Kasumi-1 (cell line): ENCODE measurements at places on chromosomes 2 and 18.

GRCh38 chr2:222301053-222301795 is 2.4 kb upstream of the PAX3 start:
- DNase-seq = no peak

GRCh38 chr2:98907966-98908905 is 27.8 kb downstream of the CRACDL start:
- DNase-seq = no peak

DNA sequence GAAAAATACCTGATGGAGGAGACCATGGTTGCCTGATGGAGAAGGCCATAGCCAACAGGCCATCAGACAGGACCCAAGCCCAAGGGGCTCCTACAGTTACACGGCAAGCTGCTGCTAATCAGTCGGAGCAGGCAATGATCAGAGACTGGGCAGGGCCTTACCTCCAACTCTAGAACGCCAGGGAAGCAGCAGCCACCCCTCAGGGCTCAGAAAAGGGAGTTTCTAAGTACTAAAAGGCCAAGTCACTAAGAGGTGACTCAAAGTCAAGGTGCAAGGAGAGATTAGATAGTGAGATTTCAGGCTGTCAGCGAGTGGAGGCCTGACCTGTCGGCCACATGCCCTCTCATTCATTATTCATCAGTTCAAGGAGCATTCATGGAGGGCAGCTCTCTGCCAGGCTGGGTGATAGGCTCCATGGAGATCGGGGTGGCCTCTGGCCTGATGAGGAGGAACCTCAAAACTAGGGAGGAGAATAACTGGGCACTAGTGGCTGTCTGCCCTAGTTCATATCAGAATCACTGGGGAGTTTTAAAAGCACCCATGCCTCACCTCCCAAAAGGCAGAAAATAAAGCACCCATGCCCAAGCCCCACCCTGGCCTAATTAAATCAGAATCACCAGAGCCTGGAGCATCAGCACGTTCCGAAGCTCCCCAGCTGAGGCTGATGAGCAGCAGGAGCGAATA is 3.6 kb downstream of the VIL1 start:
- DNase-seq = no peak

DNA sequence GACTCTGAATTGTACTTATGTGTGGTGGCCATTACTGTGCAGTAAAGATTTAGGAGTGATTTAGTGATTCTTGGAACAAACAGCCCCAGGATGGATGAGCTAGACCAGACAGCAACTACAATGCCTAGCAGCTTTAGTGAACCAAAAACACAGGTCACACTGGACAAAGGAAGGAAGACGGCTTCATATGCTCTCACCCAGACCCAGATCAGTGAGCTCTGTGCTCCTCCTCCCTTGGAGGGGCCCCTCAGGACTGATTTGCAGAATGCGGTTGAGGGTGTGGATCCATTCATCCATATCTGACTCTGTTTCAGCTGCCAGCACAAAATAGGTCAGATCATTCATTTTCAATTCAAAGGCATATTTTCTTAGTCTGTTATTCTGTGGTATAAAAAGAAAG is 159.7 kb upstream of the CCDC195 start:
- DNase-seq = no peak

DNA sequence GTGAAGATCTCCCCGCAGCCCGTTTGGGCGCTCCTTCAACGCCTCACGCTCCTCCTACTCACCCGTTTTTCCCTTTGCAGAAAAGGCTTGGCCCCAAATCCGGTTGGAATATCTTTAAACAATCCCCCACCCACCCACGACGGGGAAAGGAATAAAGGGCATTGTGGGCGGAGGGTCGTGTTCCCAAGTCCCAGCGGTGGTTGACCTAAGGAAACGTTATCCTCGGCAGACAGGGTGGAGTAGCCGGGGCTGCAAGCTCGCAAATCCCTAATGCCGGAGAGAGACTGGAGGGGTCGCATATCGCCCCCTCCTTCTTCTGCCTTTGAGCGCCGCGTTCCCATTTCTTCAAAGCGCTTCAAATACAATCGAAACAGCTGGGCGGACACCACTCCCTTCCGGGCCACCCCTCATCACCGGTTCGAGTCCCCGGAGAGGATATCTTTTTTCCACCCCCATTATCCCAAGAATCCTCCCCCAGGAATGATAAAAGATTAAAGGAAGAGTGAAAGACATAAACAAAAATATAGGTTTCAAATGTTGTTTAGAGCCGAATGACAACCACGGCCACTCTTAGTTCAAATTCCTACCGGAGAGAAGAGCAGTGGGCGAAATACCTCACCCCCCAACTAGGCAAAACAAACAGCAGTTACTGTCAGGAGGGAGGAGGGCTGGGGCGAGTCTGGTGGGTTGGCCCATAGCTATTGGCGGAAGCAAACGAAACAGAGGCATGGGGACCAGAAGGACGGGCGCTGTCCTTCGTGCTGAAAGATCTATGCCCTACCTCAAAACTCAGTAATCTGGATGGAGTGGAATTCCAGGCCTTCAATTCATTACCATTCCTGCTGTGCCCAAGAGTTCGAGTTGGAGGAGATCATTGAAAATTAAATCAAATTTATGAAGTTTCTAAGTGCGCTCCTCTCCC is 2.8 kb upstream of the GAD1 start:
- DNase-seq = peak; percentile 81

GRCh38 chr18:37930640-37931039 is 365.0 kb upstream of the CELF4 start:
- no peak for DNase-seq

DNA sequence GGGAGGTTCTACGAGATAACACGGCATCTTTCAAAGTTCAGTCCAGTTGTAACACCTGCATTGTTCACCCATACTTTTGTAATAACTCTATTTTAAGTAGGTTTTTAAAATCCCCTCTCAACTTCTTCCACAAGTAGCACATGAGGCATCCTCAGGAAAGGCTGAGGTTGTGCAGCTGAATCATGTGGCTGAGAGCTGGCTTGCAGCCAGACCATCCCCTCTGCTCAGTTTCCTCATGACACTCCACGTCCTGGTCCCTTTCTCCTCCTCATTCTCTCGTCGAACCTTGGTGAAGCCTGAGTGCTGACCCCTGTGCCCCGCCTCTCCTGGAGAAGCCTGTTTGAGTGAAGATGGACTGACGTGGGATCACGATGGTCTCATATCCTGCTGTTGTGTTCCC is 42.5 kb downstream of the POU3F3 start:
- DNase-seq = peak; percentile 13

DNA sequence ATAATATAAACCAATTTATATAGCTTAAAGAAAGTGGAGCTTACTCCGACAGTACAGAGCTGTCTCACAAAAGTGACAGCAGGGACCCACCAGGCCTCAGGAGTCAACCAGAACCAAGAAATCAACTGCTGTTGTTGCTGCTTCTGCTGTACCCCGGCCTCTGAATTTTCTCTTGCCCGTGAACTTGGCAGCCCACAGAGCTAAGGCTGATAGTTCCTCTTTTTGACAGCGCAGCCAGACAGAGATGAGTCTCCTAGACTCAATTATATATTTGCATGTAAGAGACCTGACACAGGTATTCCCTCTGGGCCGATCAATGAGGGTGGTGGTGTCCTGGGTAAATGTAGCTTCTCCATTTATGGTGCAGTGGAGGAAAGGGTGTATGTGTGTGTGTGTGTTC is 109.4 kb downstream of the KCTD1 start:
- peak; percentile 70 for DNase-seq

DNA sequence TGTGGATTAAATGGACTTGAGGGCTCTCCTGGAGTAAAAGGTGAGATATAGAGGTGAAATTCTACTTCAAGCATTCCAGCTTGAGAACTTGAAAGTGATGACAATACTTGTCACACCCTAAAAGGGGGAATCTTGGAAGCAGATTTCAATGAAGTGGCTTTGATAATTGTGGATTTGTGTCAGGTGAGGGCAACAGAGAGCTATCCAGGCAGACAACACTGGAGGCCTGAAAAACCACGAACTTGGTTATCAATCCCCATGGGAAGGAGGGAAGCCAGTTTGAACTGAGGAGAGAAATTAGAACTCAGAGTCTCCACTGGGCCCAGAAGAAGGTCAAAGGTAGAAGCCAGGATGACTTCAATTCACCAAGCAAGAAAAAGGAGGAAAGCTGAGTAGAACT is 263.9 kb downstream of the FIGN start:
- DNase-seq = no peak

GRCh38 chr18:23933407-23933806 is 81.1 kb upstream of the TTC39C start:
- no peak for DNase-seq

DNA sequence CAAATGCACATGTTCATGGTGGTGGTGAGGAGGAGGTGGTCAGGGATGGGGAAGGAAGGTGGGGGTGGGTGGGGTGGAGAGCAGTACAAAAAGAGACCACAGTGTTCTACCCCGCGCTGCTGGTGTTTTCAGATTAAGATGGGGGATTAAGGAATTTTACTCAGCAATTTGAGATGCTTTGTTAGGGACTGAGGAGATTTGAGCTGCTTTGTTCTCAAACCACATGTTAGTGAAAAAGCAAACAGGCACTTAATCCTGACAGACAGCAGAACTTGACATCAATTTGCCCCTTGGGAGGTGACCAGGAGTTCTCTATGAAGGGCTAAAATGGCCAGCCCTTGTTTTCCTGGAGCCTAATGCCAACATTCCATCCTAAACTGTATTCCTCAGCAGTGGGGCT is 244.5 kb downstream of the MEIS1 start:
- DNase-seq = no peak

DNA sequence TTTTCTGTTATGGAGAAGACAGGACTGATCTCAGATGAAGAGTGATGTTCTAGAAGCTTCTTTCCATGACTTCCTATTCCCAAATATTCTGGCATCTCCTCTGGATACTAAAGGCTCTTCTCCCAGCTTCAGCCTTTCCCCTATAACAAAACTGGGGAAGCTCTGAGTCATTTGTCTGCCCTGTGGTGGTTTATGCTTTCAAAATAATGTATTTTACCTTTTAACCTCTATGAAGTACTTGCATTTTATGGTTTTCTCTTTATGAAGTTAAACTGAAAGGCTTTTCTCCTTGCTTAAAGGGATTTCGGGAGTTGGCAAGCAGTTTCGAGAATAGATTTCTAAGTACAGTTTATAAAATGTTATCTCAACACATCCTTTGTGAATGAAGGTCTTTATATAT is 104.4 kb downstream of the TANC1 start:
- DNase-seq = no peak

DNA sequence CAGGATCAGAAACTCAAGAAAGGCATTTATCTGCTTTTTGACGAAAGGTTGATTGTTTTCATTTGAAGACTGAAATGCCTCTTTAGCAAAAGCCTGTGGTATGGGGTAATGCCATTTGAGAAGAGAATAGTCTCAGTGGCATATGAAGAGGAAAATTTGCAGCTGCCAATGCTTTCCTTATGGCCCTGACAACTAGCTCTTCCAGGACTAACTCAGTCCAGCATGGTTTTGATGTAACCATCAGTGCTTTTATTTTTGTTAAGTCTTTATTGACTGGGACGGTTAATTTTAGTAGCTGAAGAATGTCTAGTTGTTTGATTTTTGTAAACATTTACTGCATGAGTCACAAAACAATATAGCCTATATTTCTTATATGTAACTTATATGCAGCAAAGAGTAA is 158.4 kb downstream of the LNPK start:
- DNase-seq = no peak

GRCh38 chr18:62987055-62987830 is 271.9 kb downstream of the PHLPP1 start:
- no peak for DNase-seq

GRCh38 chr2:168457190-168457895 is 1.3 kb downstream of the CERS6 start:
- DNase-seq = peak; percentile 94

DNA sequence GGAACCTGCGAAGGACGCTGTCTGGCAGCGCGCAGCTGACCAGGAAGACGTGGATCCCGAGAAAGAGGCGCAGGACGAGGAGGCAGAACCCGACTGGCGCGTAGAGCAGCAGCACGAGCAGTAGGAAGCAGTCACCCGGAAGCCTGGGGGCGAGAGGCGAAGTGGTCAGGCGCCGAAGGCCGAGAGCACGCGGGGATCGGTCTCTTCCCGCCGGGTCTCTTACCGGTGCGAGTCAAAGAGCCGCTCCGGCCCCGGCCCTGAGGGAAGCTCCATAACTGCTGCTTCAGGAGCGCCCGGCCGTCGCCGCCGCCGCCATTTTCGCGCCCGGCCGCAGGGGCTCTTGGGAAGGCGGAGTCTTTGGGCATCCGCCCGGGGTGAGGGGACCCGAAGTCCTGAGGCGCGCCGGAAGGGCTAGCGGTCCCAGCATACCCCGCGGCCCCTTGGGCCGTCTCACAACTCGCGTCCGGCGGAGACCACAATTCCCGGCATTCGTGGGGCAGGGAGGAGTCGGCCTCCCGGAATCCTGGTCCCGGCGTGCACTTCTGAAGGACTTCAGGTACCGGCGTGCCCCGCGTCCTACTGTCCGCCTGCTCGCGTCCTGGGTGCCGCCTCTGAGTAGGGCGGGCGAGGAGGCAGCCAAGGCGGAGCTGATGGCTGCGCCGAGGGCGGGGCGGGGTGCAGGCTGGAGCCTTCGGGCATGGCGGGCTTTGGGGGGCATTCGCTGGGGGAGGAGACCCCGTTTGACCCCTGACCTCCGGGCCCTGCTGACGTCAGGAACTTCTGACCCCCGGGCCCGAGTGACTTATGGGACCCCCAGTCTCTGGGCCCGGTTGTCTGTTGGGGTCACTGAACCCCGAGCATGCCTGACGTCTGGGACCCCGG is at the start of the genes AUP1 and HTRA2:
AUP1 (minus strand) TSS at position 350 of the 882 bp plus-strand sequence; CDS start at position 273, 77 bp downstream.
HTRA2 (plus strand) TSS at position 577 of the 882 bp plus-strand sequence; CDS start at position 651, 74 bp downstream.
- peak; percentile 97 for DNase-seq

DNA sequence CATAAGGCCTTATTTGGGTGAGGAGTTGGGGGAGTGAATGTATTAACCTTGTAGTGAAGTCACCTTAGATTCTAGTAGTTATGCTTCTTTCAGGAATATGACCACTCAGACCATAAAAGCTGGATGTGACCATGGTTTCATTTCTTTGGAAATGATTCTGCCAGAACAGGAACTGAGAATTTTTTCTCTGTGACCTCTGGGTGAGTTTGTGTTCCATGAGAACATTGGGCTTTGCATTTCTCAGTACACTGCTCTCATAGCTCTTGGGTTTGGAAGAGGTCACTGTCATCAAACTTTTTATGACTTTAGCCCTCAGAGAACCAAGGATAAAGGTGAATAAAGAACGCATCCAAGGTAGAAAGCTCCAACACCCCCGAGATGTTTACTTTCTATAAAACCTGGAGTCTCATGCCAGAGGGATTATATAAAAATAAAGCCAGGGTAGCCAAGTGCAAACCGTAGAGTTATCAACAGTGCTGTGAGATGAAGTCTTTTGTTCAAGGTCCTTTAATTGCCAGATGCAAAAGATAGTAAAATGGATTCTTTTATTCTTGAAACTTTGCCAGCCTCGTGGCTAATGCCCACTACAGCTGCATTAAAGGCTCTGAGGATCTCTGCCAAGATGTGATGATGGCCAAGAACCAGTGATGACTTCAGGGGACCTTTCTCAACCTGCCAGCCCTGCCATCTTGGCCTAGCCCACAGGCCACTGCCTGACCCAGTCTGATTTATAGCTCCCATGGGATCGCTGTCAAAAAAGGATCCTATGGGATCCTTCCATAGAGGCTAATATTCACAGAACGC is 27.8 kb upstream of the MAT2A start:
- DNase-seq = no peak

- DNase-seq = peak; percentile 84
Measured at GRCh38 chr2:227817850-227818674, 4.4 kb downstream of the CCL20 start.
